ENCODE measurements at places on chromosomes 6 and 20.

DNA sequence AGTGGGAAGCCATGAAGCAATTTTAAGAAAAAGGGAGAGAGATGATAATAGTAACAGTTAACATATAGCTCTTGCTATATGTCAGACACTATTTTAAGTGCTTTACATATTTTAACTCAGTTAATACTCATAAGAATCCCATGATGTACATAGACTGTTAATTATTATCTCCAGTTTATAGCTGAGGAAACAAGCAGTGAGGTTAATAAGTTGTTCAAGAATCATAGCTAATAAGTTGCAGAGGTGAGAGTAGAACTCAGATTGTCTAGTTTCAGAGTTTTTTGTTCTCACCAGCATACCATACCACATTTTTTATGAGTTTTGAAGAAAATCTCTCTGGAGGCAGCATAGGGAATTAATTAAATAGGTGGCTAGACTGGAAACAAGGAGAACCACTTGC is 144.6 kb upstream of the MMS22L start:
- DNase-seq = no peak

GRCh38 chr6:14787250-14787649 is 458.6 kb upstream of the JARID2 start:
- no peak for DNase-seq

DNA sequence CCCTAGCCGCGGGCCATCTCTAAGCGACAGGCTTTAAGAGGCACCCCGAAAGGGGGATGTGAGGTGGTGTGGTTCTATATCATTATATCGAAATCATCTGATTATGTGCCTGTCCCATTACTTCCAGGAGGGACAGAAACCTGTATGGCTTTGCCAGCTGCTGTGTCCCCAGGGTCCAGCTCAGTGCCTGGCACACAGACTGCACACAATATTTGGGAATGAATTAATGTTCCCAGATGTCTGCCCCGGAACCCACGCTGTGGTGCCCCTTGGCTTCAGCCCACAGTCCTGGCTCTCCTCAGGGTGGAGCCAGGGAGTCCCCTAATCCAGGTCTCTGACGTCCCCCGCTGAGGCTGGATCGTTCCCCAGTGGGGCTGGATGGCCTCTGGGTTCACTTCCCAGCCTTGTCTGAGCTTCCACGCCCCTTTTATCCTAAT is 8.9 kb upstream of the AHCY start:
- no peak for DNase-seq

GRCh38 chr6:137874204-137875057 is 7.4 kb downstream of the TNFAIP3 start:
- no peak for DNase-seq

DNA sequence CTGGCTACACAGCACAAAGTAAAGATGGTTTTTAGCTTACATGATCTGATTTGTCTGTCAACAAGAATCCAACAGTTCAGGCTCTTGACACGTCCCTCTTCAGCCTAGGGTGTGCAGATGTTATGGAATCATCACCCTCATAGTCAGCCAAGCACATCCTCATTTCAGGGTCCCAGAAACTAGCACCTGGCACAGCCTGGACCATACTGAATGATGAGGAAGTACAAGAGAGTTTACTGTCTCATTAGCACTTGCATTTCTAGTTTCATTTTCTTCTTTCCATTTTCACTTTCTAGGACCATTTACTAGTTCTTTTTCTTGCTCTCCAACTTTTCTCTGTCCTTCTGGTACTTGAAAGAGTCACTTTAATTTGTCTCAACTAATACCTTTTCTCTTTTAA is 6.5 kb downstream of the RIPOR2 start:
- DNase-seq = no peak

GRCh38 chr6:29665942-29666825 is 9.3 kb downstream of the MOG start:
- no peak for DNase-seq

DNA sequence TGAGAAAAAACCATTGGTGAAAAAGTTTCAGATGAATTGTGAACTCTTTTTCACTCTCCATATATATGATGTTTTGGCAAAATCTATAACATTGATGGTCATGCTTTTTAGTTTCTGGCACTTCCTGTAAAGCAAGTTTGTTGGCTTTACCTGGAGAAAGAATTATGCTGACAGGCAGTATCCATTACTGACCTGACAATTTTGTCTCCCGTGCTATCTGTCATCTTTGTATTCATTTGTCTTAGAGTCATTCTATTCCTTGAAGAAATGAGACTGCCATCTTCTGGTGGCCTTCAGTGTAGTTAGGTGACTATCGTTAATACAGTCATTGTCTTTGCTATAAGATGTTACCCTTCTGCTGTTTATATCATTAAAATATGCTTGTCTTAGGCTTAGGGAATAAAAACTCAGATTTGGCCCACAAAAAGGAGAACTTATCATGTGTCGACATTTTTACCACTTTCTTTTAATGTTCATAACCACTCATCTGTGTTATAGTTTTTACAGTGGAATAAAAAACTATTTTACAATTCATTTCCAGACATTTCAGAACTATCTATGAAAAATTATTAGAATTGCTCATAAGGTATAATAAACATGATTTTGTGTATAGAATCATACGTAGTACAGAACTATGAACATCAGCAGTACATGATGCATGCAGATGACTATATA is 707.0 kb downstream of the EPM2A start:
- DNase-seq = no peak

DNA sequence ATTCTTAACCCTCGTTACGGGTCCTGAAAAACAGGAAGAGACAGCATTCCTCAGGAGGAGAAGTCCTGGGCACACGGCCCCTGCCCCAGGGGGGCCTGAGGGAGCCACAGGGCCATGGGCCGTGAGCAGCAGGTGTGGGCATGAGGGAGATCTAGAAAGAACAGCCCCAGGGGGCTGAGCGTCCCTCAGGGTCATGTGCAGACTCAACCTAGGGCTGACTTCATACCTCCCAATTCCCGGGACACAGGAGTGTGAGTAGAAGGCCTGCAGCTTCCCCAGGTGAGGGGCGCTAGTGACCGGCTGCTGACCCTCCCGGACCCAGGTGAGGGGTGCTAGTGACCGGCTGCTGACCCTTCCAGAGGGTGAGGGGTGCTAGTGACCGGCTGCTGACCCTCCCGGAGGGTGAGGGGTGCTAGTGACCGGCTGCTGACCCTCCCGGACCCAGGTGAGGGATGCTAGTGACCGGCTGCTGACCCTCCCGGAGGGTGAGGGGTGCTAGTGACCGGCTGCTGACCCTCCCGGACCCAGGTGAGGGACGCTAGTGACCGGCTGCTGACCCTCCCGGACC is 35.1 kb downstream of the FRMD1 start:
- no peak for DNase-seq

DNA sequence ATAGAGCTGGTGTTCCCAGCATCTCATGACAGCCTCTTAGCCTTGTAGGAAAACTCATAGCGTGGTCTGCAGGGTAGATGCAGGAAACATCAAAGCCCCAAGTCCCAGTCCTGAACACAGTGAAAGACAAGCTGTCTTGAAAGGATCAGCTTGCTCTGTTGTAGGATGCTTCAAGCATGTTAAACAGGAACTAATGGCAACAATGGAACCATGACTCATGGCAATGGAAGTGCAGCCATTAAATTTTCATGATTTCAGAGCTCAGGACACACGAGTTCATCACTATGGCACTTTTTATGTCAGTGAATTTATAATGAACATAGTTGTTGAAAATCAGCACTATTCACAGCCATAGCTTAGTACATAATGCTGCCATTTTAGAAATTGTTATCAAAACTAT is 367.7 kb downstream of the KIF16B start:
- no peak for DNase-seq

GRCh38 chr20:2519115-2519809 is 10.5 kb upstream of the ZNF343 start:
- DNase-seq = no peak

DNA sequence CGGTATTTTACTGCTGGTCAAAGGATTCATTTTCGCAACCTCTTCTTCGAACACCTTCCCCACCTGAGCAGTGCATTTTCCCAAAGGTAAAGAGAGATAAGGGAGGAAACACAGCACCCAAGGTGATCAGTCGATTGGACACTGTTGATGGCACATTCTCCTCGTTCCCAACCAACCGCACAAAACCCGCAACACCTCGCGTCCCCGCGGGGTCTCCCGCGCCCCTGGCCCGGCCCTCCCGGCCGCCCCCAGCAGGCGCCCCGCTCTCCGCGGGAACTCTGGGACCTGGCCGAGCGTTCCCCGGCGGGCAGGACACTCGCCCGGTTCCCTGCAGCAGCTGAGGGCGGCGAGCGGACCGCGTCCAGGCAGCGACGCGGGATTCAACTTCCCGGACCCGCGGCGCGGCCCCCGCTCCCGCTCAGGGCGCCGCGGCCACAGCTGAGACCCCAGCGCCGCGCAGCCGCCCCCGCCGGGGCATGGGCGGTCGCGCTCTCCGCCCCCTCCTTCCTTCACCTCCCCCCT is 506 bp downstream of the RGS17 start:
- no peak for DNase-seq

GRCh38 chr20:32069711-32070110 is 17.7 kb downstream of the HCK start:
- no peak for DNase-seq

GRCh38 chr6:46914279-46914810 is 7.4 kb downstream of the ADGRF5 start:
- no peak for DNase-seq

DNA sequence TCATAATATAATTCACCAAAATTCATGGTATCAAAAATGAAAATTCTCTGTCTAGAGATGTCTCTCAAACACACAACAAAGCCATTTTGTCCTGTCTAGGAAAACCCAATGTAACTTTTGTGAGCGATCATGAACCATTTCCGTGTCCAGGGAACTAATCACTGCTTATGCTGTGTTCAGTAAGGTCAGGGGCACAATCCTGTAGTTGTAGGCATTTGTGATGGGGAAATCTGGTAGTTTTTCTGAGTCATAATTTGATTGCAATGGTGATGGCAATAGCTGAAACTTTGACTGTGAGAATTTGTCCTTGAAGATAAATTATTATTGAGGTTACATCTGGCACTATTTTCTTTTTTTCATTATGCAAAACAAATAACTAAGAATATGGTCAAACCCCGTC is 21.0 kb upstream of the GCLC start:
- no peak for DNase-seq

- no peak for DNase-seq
Observed at GRCh38 chr20:13510837-13511488, 127.8 kb downstream of the TASP1 start.

DNA sequence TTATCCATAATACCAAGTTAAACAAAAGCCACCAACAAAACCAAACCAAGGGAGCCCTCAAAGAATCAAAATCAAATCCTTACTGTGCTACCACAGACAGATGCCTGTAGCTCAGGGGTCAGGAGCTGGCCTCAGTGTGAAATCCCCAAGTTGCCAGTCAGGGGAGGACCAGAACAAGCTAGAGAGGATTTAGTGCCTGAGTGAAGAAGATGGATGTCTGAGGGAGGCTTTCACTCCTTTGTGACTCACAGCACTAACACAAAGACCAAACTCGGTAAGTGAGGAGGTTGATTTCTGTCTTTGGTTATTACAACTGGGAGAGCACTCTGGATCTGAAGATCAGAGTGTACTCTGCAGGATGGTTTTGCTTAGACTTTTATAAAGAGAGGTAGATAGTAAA is 189.9 kb upstream of the ZNF184 start:
- no peak for DNase-seq

GRCh38 chr6:73943411-73943810 is 247.4 kb downstream of the CD109 start:
- no peak for DNase-seq

GRCh38 chr20:15616626-15617025 is 956.6 kb downstream of the KIF16B start:
- no peak for DNase-seq

DNA sequence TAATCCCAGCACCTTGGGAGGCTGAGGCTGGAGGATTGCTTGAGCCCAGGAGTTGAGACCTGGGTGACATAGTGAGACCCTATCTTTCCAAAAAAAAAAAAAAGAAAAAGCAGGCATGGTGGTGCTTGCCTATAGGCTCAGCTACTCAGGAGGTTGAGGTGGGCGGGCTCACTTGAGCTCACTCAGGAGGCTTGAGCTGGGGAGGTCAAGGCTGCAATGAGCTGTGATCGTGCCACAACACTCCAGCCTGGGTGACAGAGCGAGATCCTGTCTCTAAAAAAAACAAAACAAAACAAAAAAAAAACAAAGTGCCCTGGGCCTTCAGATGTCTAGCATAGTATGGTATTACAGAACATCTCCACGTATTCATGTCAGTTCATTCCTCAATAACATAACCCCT is 42.9 kb downstream of the ZFAND3 start:
- DNase-seq = no peak

DNA sequence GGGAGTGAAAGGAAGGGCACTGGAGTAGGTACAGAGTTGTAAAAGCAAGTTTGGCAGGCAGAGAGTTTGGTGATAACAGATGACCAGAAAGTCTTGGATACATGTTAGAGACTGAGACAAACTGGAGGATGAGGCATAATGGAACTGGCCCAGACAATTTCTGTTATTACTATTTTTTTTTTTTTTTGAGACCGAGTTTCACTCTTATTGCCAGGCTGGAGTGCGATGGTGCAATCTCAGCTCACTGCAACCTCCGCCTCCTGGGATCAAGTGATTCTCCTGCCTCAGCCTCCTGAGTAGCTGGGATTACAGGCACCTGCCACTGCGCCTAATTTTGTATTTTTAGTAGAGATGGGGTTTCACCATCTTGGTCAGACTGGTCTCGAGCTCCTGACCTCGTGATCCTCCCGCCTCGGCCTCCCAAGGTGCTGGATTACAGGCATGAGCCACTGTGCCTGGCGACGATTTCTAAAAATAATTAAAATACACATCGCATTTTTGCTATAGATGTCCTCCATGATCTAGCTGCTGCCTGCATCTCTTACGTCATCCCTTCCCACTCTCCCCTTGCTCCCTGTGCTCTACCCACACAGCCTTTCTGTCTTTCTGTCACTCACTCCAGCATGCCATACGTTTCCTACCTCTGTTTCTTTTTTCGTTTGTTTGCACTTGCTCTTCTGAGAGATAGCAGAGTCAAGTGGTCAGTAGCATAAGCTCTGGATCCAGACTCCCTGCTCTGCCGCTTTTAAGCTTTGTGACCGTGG is 23.5 kb downstream of the MAPK14 start:
- DNase-seq = no peak

GRCh38 chr6:106518748-106519147 is 110.5 kb downstream of the RTN4IP1 start:
- no peak for DNase-seq

- no peak for DNase-seq
Observed at GRCh38 chr6:170099387-170099786, 191.5 kb downstream of the DLL1 start.

GRCh38 chr6:10873374-10873773 is 8.5 kb downstream of the GCM2 start:
- DNase-seq = no peak

- no peak for DNase-seq
Observed at GRCh38 chr6:32194825-32195651, 2.6 kb upstream of the GPSM3 start.

- no peak for DNase-seq
Observed at GRCh38 chr20:53376021-53376420, 217.6 kb downstream of the ZNF217 start.

GRCh38 chr20:53622247-53623133 is 28.9 kb upstream of the ZNF217 start:
- no peak for DNase-seq

Measured in CD8-positive, alpha-beta memory T cell (primary cell).